ENCODE measurements at places on chromosomes 11 and 22. TPM values are rescaled to one million over a fixed set of nuclear protein-coding genes. Genes with fewer than 3 reads are reported as not detected.

Gene ABTB2
- total RNA-seq: 16.8 TPM

GRCh38 chr11:105298630-105299029 is 159.1 kb upstream of the CARD18 start:
- DNase-seq: no peak

DNA sequence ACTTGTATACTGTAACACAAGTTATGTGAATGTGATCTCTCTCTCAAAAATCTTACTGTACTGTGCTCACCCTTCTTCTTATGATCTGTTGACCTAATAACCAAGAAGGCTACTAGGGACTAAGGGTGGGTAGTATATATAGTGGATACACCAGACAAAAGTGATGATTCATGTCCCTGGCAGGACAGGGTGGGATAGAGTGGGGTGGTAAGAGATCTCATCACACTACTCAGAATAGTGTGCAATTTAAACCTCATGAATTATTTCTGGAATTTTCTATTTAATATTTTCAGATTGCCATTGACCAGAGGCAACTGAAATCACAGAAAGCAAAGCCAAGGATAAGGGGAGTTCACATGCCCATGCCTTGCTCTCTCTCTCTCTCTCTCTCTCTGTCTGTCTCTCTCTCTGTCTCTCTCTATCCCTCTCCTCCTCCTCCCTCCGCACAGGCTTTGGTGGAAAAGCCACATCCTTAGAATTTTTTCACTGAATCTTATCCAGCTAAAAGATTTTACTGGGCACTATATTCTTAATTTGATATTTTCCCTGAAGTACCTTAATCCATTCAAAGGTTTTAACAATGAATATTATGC is 12.0 kb upstream of the STK33 start:
- DNase-seq: no peak

DNA sequence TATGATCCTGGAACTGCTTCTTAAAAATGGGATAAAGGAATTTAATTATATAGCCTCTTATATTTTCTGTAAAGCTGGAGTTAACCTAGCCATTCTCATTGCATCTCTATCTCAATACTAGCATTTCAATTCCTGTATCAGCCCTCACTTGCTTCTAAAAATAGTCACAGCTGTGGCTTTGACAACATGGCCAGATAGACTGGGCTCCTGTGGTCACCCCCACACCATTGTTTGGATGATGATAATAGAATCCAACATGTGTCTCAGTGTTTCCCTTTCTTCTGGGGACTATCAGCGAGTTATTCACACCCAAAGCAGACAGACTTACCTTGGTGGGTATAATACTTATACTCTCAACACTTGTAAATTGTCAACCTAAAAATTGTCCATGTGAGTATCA is 6.9 kb downstream of the VWA5A start:
- DNase-seq: no peak

DNA sequence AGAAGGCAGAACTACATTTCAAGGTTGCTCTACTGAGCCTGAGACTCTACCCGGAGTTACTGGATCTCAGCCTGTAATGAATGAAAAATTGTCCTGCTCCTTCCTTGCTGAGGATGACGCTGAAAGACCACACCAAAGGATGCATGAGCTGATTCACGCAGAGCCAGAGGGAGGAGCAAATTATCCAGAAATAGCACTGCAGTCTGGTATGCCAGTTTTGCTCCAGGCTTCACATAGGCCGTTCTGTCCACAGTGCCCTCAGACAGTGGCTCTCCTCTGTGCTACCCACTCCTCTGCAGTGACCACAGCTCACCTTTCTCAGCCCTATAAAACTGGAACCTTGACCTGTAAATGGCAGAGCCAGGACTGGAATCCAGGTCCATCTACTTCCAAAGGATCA is 79.3 kb upstream of the GALNT18 start:
- DNase-seq: no peak

Gene KDM4E
- not detected for total RNA-seq

Gene RIBC2
- total RNA-seq: 16.2 TPM

Gene LINC01488
- not detected for total RNA-seq

DNA sequence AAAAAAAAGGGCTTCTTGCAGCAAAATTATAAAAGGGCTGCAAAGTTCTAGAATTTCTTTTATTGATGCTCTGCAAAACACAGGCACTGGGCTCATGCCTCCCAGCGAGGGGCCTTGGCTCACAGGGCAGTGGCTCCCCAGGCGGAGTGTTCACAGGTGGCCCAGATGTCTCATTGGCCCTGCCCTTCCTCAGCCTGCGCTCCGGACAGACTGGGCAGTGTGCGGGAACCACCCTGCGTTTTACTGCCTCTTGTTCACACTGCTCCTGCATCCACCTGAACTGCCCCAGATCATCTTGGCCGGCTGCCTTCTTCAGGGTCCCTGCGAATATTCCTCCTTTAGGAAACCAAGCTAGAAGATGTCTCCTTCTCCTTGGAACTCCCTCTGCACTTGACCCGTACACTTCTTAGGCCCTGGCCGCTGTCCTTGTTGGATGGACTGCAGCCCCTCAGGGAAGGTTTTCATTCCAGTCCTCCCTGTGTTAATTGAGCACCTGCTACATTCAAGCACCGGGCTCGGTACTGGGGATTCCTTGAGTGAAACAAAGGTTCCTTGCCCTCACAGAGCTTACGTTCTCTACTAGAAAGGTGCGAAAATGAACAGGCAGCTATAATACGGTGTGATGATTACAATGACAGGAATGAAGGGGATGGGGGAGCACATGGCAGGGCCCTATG is 4.5 kb downstream of the TUBA8 start:
- no peak for DNase-seq
